ENCODE measurements at places on chromosomes 13 and 19.

DNA sequence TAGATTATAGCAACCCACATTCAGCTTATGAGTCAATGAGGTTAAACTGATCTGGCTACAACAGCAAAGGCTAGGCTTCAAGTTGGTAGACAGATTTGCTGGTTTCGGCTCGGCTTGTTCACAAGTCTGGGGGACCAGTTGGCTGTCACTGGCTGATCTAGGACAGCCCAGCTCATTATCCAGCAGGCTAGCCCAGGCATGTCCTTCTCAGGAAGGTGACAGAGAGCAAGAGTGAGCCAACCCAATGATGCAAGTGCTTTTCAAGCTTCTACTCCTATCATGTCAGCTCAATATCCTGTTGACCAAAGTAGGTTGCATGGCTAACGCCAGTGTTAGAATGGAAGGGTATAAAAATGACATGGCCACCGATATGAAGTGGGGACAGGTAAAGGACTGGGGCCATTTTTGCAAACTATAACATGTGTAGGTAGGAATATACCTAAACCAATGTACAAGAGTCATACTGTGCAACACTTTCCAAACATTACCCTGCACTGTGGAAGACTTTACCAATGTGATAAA is 220.9 kb upstream of the SOX21 start:
- DNase-seq, result no peak

GRCh38 chr13:100630555-100630954 is 42.0 kb upstream of the GGACT start:
- no peak for DNase-seq

DNA sequence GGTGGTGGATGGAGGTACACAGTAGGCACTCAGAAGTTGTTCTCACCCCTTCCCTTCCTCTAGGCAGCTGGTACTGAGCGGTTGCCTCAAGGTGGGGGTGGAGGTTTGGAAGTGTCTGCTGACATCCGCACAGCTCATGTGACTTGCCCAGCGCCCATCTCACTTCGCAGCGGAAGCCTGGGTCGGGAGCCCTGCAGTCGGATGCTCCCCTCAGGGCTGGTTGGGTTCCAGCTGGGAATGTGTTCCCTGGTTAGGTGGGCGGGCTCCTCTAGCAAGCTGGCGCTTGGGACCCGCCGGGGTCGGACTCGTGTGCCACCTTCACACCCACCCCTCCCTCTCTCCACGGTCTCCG is 10.2 kb downstream of the PPP1R37 start:
- no peak for DNase-seq

DNA sequence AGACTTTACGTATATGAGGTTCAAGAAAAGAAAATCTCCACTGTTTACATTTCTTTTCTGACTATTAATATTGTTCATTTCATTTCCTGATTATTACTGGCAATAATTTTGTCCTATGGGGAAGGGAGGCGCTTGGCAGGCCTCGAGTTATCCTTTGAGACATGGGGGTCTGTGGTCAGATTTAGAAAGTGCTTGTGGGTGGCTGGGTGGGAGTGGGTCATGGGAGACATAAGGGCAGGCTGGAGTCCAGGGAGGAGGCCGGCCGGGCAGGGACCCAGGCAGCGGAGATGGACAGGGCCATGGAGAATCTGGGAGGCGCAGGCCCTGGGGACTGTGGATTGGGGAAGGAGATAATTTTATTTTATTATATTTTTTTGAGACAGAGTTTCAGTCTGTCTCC is 40.1 kb downstream of the LTBP4 start:
- no peak for DNase-seq

GRCh38 chr13:74710006-74710405 is 575.8 kb upstream of the KLF12 start:
- DNase-seq, result no peak
